Thoracic aorta endothelial cell (primary cell): ENCODE measurements at places on chromosomes 2 and 18. TPM values are rescaled to one million over a fixed set of nuclear protein-coding genes. Genes with fewer than 3 reads are reported as not detected.

The SULT1C3 gene
- not detected in 2 replicates for total RNA-seq

The SLC11A1 gene
- 0.13 TPM in 1 of 2 replicates, not detected in the other for total RNA-seq

The CHRNG gene
- total RNA-seq = not detected in 2 replicates

The ELOA2 gene
- total RNA-seq = not detected in 2 replicates

The PPIL3 gene
- 17.0 and 39.6 TPM in 2 replicates for total RNA-seq
